ENCODE measurements at places on chromosomes 1 and 21.

- H3K4me3 ChIP-seq, result no peak overlapping the region
- no peak overlapping the region for H3K27ac ChIP-seq
- H3K27me3 ChIP-seq, result no peaks in the 10 kb centered on the region
- no peak for DNase-seq
- H3K36me3 ChIP-seq, result no peaks in the 10 kb centered on the region
- H3K4me1 ChIP-seq, result peaks cover 1% of the 10 kb centered on the region
Measured at GRCh38 chr1:228032041-228032440, 25.2 kb downstream of the WNT3A start.

- no peaks in the 10 kb centered on the region for H3K36me3 ChIP-seq
- no peak overlapping the region for H3K4me3 ChIP-seq
- H3K27me3 ChIP-seq, result peaks cover 24% of the 10 kb centered on the region
- no peak for DNase-seq
Measured at GRCh38 chr1:236287757-236288619, 6.2 kb upstream of the ERO1B start.

GRCh38 chr1:56617141-56617540, 28.0 kb upstream of the PRKAA2 start:
- no peak overlapping the region for H3K27ac ChIP-seq
- H3K36me3 ChIP-seq, result no peaks in the 10 kb centered on the region
- H3K4me3 ChIP-seq, result no peak overlapping the region

DNA sequence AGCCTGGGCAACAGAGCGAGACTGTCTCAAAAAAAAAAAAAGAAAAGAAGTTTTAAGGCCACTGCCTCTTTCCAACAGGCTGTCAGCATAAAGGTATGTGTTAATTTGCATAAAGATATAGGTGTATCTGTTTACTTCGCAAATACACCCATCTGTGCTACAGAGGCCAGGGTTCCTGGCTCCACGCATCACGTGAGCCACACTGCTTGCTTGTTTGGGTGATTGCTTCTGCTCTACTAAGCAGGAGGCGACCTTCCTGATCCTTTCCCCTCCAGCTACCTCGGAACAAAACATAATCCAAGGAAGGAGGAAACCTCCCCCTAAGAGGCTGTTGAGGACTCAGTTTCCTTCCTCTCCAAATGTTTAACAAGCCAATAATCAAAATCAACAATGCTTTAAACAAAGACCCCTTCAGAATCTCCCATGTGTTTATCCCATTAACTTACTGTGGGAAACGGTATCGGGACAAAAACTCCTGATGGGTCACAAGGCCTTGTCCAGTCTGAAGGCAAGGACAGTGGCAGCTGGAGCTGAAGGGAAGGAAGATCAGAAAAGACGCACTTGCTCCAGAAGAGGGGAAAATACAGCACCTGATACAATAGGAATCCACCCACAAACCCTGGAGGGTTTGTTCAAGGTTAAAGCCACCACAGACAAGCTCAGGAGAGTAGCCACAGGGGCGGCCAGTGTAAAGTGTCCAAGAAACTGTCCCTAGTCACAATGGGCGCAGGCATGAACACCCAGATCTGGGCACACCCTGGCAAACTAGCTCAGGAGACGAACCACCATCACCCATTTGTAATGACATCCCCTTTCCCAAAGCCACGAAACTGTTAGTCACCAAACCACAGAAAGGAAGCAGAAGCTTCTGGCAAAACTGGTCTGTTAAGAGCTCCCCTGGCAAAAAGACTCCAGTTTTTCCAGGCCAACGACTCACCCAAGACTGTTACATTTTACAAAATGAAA, 17.2 kb downstream of the CTNNBIP1 start:
- DNase-seq, result no peak
- peaks cover 36% of the 10 kb centered on the region for H3K4me1 ChIP-seq
- no peaks in the 10 kb centered on the region for H3K27me3 ChIP-seq
- H3K4me3 ChIP-seq, result peak overlapping the region; percentile 34
- H3K36me3 ChIP-seq, result peaks cover 16% of the 10 kb centered on the region

GRCh38 chr1:155880950-155881349, 21.6 kb downstream of the SYT11 start:
- no peak for DNase-seq
- no peak overlapping the region for H3K27ac ChIP-seq
- no peak overlapping the region for H3K4me3 ChIP-seq
- no peaks in the 10 kb centered on the region for H3K4me1 ChIP-seq
- H3K36me3 ChIP-seq, result no peaks in the 10 kb centered on the region

DNA sequence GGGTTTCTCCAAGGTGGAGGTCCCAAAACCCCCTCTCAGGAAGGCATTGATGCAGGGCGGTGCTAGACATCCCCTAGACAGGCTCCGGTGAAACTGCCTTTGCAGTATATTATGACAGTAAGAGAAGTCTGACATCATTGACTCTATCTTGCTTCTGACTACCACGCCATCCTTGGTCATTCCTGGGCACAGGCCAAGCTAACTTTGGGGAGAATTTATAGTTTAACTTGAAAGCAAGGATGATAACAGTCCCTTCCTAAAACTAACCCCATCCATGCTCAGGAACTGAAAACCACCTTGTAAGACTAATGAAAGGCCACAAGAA, 30.3 kb downstream of the RSPH1 start:
- H3K4me1 ChIP-seq, result peaks cover 56% of the 10 kb centered on the region
- DNase-seq, result no peak

GRCh38 chr1:67579623-67580394, 105.2 kb upstream of the GADD45A start:
- no peaks in the 10 kb centered on the region for H3K36me3 ChIP-seq
- no peak for DNase-seq
- H3K4me1 ChIP-seq, result no peaks in the 10 kb centered on the region
- no peak overlapping the region for H3K27ac ChIP-seq
- H3K27me3 ChIP-seq, result no peaks in the 10 kb centered on the region
- no peak overlapping the region for H3K4me3 ChIP-seq

DNA sequence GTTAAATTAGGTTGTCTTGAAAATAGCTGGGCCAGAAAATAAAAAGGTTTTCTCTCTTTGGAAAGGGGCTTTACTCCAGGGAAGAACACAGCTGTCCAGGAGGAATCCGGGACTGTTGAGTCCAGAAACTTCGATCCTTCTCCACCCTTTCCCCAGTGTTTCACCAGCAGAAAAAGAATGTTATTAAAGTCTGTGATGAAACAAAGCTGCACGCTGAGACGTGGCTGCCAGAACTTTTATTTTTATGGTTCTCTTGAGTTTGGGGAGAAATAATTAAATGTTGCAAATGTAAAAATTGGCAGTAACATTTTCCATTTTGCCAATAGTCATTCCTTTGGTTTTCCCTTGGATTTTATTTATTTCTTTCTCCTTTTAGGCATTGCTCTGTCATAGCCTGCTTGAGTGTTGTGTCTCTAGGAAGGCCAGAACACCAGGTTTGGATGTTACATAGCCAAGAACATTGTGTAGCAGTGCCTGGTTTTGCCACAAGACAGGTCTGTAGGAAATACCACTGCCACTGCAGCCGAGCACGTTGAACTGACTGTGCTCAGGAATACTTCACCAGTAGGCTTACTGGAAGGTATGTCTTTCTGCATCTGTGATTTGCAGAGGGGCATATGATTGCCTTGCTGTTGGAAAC, 87.4 kb downstream of the ROR1 start:
- H3K4me3 ChIP-seq, result no peak overlapping the region
- peaks cover 46% of the 10 kb centered on the region for H3K4me1 ChIP-seq
- no peaks in the 10 kb centered on the region for H3K27me3 ChIP-seq
- H3K27ac ChIP-seq, result no peak overlapping the region
- H3K36me3 ChIP-seq, result no peaks in the 10 kb centered on the region
- DNase-seq, result no peak

DNA sequence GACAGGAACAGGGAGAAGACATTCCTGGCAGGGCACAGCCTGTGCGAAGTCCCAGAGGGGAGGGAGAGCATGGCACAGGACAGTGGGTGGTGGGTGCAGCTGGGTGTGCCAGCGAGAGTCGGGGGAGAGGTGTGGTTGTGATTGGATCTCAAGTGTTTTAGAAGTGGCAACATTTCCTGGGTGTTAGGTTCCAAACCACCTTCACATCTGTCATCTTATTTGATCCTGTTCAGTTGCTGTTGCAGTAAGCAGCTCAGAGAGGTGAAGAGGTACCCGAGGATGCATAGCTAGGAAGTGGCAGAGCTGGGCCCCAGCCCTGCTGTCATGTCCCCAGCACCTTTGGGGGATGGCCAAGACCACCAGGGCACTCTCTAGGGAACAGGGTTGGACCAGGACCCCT, 22.0 kb upstream of the DISP3 start:
- H3K36me3 ChIP-seq, result no peaks in the 10 kb centered on the region
- no peak for DNase-seq
- H3K4me1 ChIP-seq, result no peaks in the 10 kb centered on the region
- no peak overlapping the region for H3K4me3 ChIP-seq
- H3K27me3 ChIP-seq, result no peaks in the 10 kb centered on the region

- H3K27ac ChIP-seq, result no peak overlapping the region
- no peaks in the 10 kb centered on the region for H3K36me3 ChIP-seq
Measured at GRCh38 chr1:212918824-212919223, 31.5 kb upstream of the VASH2 start.

DNA sequence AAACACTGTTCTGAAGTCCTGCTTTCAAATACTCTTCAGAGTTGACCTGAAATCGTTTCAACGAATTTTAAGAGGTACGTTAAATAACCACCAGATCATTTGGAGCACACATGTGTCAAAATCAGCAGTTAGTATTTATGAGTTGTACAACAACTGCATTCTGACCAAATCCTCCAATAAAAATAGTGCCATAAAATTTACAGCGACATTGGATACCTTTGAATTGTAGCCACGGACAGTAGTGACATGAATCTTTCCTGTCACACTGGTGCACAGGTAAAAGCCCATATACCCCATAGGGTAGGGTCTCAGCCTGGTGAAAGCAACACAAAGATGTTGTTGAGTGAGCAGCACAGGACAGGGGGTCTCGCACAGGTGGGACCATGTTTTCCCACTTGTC, 121.5 kb downstream of the CLIC6 start:
- H3K4me3 ChIP-seq, result no peak overlapping the region
- H3K4me1 ChIP-seq, result peaks cover 13% of the 10 kb centered on the region
- peaks cover 44% of the 10 kb centered on the region for H3K36me3 ChIP-seq

DNA sequence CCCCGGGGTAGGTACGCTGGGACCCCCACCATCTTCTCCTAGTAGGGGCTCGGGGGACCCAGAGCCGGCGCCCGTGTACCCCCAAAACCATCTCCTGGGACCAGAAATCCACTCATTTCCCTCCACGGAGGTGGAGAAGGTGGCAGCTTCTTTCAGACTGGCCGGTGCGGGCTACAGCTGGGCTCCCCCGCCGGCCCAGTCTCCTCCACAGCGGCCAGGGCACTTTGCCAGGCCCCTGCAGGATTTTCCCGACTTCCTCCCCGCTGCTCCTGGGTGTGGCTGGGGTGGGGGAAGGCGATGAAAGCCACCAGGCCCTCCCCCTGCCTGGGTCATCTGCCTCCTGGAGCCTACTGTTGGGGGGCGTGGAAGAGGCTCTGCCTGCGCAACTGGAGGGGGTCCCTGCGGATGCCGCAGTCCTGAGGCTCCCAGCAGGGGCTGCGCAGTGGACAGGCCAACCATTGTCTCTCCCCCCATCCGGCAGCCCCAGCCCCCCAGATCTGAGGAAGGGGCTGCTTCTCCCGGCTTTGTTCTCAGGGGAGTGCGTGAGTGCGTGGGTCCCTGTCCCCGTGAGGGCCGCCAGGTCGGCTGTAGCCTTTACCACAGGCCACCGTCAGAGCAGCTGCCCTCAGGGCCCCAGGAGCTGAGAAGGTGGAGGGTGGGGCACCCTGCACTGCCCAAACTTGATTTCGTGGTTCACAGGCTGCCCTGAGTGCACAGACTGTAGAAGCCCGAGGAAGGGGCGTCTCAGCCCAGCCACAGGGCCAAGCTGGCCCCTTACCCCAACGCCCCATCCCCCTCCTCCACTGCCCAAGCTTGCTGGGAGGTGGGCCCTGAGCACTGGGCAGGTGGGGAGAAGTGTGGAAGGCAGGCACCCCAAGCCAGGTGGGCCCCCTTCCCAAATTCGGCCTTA, 1.3 kb downstream of the AGRN start:
- H3K27me3 ChIP-seq, result no peaks in the 10 kb centered on the region
- H3K27ac ChIP-seq, result peak overlapping the region; percentile 87
- H3K36me3 ChIP-seq, result no peaks in the 10 kb centered on the region
- no peak for DNase-seq
- H3K4me1 ChIP-seq, result peaks cover 69% of the 10 kb centered on the region

DNA sequence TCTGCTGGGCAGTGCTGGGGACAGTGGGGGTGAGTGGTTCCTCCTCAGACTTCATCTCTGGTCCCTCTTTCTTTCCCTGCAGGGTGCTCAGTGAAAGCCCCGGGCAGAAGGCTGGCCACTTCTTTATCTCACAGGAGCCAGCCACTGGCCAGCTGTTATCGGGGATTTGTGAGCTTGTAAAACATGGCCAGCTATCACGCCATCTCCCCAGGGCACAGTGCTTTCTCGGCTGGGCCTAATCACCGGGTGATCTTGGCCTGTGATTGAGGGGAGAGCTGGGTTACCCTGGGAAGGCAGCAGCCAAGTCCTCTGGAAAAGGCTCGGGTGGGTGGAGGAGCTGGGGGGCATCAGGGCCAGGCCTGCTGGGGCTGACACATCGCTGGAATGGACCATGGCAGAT, 83.0 kb downstream of the IGSF21 start:
- no peaks in the 10 kb centered on the region for H3K4me1 ChIP-seq
- no peak for DNase-seq
- H3K36me3 ChIP-seq, result no peaks in the 10 kb centered on the region
- H3K27ac ChIP-seq, result no peak overlapping the region

DNA sequence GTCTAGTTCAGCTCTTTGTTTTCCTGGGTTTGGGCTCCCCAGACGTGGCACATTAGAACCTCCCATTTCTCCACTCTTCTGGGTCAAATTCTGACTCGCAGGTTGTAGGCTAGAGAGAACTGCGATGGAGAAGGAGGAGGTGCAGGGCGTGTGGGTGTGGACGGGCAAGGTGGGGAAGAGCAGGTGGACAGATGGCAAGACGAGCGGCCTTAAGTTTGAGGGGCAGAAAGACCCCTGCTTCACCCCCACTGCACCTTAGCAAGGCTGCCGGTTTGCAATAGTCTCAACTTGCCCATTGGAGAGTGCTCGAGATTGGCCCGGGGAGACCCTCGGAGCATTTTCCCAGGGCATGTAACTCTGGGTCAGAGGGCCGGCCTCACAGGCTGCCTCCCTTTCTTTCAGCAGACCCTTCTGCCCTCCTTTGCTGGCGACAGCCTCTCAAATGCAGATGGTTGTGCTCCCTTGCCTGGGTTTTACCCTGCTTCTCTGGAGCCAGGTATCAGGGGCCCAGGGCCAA, 1.7 kb downstream of the IL24 start:
- no peak for DNase-seq
- peaks cover 15% of the 10 kb centered on the region for H3K4me1 ChIP-seq
- peaks cover 21% of the 10 kb centered on the region for H3K27me3 ChIP-seq
- no peak overlapping the region for H3K27ac ChIP-seq
- no peaks in the 10 kb centered on the region for H3K36me3 ChIP-seq

GRCh38 chr1:185062710-185063370, 17.5 kb downstream of the RNF2 start:
- no peak overlapping the region for H3K4me3 ChIP-seq
- H3K27ac ChIP-seq, result no peak overlapping the region
- H3K36me3 ChIP-seq, result no peaks in the 10 kb centered on the region
- no peaks in the 10 kb centered on the region for H3K4me1 ChIP-seq
- no peak for DNase-seq
